ENCODE measurements at places on chromosomes 16 and 17.

- DNase-seq: peak; percentile 28
Observed at GRCh38 chr17:4679658-4680057, 24.3 kb downstream of the PELP1 start.

GRCh38 chr17:57783338-57783742 lies 38.2 kb upstream of the CCDC182 start:
- DNase-seq: peak; percentile 43

DNA sequence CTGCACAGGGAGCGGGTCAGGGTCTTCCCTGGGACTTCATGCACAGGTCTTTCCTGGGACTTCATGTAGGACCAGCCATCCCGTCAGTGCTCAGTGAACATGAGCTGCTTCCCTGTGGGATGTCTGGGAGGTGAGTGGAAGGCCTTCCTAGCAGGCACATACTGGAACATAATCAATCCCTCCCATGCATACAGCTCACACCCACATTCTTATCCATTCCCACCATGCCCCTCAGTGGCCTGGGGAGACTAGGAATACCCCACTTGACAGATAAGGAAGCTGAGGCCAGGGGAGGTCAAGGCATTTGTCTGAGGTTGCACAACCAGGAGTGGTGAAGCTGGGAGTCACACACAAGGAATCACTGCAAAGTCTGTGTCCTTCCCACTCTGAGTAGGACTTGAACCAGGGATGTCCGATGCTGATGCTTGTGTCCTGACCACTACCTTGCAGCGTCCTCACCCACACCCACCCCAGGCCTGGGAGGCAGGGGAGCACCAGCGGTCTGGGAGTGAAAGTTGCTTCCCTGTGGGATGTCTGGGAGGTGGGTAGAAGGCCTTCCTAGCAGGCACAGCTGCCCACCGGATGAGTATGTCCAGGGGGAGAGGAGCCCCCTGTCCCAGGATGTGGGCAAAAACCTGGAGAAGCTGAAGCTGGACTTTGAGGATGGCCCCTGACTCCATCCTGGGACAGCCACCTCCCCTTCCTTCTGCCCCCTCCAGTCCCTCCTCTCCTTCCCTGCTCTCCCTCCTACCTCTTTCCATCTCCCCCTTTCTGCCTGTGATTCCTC lies 1.0 kb upstream of the NLRC5 start:
- DNase-seq: no peak

DNA sequence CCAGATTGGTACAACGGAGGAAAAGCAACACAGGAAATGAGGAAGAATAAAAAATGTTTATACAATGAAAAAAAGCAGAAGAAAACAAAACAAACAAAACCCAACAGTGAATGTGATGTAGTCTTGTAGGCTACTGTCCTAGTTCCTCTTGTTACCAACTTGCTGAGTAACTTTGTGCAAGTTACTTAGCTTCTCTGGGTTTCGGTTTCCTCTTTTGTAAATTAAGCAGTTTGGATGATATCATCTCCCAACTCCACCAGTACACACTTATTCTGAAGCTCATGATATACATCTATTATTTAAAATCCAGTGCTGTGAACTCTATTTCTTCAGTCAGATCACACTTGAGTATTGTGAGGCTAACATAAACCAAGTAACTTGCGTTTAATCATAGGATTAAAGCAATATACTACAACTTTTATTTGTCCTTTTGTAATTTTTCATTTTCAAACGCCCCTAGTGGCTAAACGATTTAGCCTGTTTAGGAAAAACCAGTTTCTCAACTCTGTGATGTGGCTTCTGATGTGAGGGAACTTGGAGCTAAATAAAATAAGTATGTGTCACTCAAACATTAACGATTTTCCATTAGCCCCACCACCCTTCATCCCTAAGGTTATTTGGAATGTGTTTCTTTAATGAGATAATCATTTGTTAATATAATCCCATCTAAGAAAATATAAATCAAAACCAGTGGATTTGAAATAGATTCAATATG lies 1.4 kb upstream of the UNK start:
- peak; percentile 62 for DNase-seq

GRCh38 chr16:57667526-57668262 lies 412 bp upstream of the ADGRG3 start:
- DNase-seq: no peak

DNA sequence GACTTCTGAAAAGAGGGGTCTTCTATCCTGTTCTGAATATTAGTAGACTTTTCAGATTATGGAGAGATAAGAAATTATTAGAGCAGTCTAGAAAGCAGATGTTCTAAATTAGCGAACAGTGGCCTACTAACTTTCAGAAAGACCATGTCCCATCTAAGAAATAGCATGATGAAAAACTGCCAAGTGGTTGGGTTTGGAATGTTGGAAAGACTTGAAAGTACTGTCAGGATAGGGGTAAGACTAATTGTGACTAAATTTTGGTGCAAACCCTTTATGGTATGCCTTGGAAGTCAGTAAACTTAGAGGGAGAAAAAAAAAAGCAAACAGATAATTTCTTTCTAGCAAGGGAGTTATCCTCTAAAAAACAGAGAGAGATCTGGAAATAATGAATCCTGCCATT lies 41.1 kb downstream of the TANGO6 start:
- no peak for DNase-seq

DNA sequence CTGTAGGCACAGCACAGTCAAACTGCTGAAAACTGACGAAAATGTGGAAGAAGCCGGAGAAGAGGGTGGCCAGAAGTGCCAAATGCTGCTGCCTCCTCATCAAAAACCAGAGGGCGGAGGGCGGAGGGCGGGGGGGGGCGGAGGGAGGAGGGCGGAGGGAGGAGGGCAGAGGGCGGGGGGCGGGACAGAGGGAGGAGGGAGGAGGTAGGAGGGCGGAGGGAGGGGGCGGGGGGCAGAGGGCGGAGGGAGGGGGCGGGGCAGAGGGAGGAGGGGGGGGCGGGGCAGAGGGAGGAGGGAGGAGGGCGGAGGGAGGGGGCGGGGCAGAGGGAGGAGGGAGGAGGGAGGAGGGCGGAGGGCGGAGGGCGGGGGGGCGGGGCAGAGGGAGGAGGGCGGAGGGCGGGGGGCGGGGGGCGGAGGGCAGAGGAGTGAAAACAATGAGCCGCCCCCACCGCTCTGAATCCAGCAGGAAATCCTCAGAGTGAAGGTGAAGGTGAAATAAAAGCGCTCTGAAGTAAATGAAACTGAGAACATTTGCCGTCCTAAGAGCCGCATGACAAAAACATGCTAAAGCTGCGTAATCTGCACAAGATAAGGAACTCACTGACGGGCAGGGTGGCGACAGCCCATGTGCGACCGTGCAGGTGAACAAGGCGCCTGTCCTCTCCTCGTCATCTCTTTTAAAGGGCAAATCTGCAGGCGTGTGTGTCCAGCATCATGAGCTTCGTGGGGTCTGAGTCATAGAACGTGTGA lies 22.6 kb upstream of the CBFA2T3 start:
- DNase-seq: no peak
